ENCODE measurements at places on chromosomes 7 and 10.

DNA sequence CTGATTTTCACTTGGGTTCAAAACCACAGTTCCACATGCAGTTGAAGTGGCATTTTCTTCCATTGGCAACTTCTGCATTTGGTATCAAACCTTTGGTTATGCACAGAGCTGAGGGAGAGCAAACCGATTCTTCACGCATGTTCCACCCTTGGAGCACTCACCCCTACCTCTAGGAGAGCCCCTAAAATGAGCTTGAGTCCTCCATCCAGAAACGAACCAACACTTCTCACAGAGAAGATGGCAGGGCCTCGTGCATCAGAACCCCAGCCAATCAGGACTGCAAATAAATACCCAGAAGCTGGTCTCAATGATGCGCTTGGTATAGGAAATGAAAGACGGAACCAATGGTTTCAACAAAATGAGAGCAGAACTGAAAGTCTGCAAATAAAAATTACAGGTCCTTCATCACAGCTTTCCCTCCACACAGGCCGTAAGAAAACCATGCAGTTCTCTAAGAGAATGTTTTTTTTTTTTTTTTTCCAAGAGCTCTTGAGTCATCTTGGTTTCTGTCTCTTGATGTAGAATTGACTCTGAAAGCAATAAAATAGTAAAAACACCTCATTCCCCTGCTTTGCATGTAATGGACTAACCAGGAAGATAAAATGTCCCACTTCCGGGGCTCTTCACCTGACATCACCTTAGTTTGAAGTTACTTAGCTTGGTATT, 23.9 kb downstream of the KLF6 start:
- DNase-seq, result no peak

DNA sequence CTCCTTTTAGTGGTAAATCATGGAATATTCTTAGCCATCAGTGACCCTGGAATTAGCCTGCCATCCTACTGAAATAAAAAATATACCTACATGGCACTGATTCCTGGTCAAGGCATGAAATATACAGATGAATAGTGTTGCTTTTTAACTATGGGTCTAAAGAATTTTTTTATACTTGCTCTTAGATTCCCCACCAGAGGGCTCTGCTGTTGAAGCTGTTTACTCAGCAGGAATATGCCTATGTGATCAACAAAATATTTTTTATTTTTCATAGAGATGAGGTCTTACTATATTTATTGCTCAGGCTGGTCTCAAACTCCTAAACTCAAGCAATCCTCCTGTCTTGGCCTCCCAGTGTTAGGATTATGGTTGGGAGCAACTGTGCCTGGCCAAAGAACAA, 13.5 kb downstream of the ZC3HC1 start:
- DNase-seq, result no peak

DNA sequence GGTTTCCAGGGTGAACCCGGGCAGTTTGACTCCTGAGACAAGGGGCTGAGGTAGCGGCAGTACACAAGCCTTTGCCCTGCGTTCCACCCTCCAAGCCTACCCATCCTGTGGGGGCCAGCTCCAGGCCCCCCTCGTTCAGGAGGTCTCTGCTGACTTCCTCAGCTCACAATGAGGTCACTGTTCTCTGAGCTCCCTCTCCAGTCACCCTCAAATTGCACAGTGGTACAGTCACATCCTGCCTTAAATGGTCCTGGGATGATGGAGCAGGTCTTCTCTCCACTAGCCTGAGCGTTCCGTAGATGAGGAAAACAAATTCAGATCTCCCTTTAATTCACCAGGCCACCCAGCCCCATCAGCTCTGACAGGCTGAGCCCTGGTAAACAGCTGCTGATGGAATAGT, 90.2 kb downstream of the SH3PXD2A start:
- no peak for DNase-seq

- DNase-seq, result peak; percentile 64
Observed at GRCh38 chr7:12316925-12317324, 86.7 kb downstream of the VWDE start.

- DNase-seq, result no peak
Observed at GRCh38 chr7:66751945-66752344, 11.4 kb downstream of the RABGEF1 start.

DNA sequence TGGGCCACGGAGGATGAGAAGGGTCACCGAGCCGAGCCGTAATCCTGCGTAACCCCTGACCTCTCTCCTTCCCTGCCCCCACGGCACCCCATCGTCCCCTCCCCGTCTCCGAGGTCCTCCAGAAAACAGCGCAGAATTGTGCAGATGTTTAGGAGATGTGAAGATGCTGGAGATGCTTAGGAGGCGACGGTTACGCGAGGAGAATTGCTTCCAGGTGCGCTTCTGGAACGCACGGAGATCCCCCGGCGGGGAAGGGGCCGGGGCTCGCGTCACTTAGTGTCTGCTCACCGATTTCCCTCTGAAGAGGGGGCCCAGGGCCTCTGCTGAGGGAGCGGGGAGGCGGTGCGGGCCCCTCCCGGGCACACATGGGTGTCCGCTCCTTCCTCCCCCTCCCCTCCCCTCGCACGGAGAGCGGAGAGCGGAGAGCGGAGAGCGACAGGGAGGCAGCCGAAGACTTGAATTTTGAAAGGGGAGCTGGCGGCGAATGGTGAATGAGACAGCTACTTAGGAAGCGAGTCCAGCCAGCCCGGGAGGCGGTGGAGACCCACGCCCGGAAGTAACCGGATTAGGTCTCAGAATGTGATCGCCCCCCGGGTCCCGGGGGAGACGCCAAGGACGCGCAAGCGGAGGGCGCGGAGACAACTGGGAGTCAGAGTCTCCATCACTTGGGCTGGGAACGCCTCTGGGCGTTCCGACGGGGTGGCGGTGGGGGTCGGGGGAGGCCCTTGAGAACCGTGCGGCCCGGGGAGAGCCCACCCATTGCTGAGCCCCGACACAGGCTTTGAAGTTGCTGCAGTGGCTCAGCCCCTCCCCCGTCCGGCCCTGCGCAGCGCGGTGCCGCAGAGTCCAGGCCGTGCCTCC, 8.7 kb upstream of the EN2 start:
- no peak for DNase-seq

DNA sequence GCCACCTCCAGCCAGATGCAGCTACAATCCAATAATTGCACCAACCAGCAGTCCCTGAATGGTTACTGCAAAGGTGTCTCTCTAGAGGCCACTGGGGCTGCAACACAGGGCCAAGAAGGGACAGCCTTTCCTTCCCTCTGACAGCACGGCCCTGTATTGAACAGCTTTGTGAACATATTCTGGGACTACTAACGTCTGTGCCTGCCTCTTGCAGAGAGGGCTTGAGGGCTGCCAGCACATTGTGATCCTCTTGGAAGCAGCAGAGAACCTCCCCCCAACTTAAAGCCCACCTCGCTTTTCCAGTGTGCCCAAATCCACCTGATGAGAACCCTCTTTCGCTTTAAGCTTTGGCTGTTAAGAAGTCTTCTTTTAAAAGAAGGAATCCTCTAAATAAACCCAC, 415.9 kb downstream of the RPS24 start:
- DNase-seq, result no peak

GRCh38 chr10:49560526-49560925, 21.6 kb upstream of the ERCC6 start:
- no peak for DNase-seq

GRCh38 chr7:82194016-82194643, 249.4 kb downstream of the CACNA2D1 start:
- peak; percentile 76 for DNase-seq
